ENCODE measurements at places on chromosomes 3 and 15.

DNA sequence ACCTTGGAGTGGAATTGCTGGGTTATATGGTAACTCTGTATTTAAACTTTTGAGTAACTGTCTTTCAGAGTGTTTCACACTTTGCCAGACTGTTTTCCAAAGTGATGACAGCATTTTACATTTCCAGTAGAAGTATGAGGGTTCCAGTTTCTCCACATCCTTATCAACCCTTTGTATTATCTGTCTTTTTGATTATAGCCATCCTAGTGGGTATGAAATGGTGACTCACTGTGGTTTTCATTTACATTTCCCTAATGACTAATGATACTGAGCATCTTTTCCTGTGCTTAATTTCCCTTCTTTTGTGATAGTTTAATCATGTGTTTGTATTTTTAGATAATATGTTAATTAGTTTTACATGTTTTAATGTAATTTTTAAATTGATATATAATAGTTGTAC is 138.1 kb upstream of the DAZL start:
- no peak for DNase-seq

GRCh38 chr3:36196058-36196457 is 184.2 kb upstream of the STAC start:
- no peak for DNase-seq

GRCh38 chr3:107942951-107943749 is 147.7 kb downstream of the CD47 start:
- DNase-seq = no peak

DNA sequence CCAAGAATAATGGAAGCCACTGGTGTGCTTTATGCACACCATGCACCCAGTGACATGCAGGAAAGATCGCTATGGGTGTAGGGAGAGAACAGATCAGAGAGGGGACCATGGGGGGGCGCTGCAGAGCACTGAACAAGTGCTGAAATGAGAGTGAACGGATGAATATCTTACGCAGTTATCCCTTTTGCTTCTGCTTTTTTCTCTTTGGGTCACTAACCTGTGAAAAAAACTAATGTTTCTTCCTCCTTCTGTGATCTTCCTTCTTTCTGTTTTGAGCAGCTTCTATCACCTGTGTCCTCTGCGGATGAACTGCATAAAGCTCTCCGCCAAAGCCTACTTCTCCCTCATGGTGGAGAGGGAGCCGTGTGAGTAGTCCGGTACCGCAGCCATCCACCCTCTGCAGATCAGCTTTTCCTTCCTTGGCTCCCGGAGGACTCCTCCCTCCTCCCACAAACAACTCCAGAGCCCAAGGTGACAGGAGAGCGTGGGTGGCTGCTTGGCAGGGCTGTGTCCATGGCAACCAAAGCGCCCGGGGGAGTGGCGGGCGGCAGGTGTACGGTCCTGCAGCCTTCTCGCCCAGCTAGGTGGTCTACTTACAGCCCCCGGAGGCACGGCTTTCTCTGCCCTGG is 106.2 kb downstream of the DGKG start:
- no peak for DNase-seq

DNA sequence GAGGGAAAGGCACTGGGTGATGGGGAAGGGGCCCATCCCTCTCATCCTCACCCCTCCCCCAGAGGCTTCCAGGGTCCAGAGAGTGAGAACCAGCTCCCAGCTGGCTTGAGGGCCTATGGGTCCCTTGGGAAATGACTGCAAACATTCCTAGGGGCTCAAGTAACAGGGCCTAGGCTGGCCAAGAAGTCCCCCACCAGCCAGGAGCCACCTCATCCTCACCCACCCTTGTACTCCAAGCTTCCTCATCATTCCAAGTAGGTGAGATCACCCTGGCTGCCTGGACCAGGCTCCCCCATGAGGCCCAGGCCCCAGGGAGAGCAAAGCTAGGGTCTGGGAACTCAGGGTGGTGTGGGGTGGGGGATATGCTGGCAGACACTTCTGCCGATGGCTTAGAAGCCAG is 14.8 kb downstream of the LOXL1 start:
- no peak for DNase-seq

Measured in activated CD4-positive, CD25-positive, alpha-beta regulatory T cell (primary cell).